ENCODE measurements at places on chromosomes 6 and 20. TPM values are rescaled to one million over a fixed set of nuclear protein-coding genes. Genes with fewer than 3 reads are reported as not detected.

DNA sequence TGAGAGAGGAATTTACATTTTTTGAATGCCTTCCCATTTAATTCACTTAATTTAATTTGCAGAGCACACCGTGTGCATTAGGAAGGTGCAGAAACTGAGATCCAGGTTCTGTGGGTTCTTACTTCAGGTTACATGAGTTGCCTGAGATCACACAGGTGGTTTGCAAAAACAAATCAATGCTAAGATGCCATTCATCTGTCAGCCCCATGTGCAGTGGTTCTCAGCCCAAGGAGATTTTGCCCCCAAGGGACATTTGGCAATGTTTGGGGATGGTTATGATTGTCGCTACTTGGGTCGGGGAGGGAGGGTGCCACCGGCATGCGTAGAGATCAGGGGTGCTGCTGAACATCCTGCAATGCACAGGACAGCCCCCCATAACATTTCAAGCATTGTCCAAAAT is 34.6 kb downstream of the BANF2 start:
- no peak overlapping the region for H3K27ac ChIP-seq
- no peak overlapping the region for H3K4me3 ChIP-seq
- no peak for DNase-seq
- H3K36me3 ChIP-seq = no peaks in the 10 kb centered on the region

GRCh38 chr20:37543828-37544227 is 16.2 kb upstream of the BLCAP start:
- H3K4me1 ChIP-seq = no peaks in the 10 kb centered on the region
- no peak overlapping the region for H3K27ac ChIP-seq
- no peak overlapping the region for H3K4me3 ChIP-seq
- no peaks in the 10 kb centered on the region for H3K27me3 ChIP-seq
- no peaks in the 10 kb centered on the region for H3K36me3 ChIP-seq

GRCh38 chr6:125480571-125480970 is 178.8 kb upstream of the HDDC2 start:
- H3K4me1 ChIP-seq = no peaks in the 10 kb centered on the region
- H3K4me3 ChIP-seq = no peak overlapping the region
- H3K27me3 ChIP-seq = no peaks in the 10 kb centered on the region
- no peak overlapping the region for H3K27ac ChIP-seq

GRCh38 chr20:25720285-25720684 is 23.6 kb upstream of the ZNF337 start:
- H3K4me1 ChIP-seq = peaks cover 3% of the 10 kb centered on the region
- H3K4me3 ChIP-seq = no peak overlapping the region
- DNase-seq = no peak
- no peaks in the 10 kb centered on the region for H3K36me3 ChIP-seq

- H3K27ac ChIP-seq = no peak overlapping the region
- DNase-seq = no peak
- H3K4me1 ChIP-seq = no peaks in the 10 kb centered on the region
- no peaks in the 10 kb centered on the region for H3K36me3 ChIP-seq
These were observed 546.9 kb downstream of the TFAP2B start for GRCh38 chr6:51365566-51365965.

Gene GINS1
- not detected for total RNA-seq

Gene SLC24A3
- 6.8 TPM for total RNA-seq
